Right ventricle myocardium superior (tissue), 1 donor: ENCODE measurements at places on chromosomes 3 and 15. TPM values are rescaled to one million over a fixed set of nuclear protein-coding genes. Genes with fewer than 3 reads are reported as not detected.

Gene PEX5L
- total RNA-seq: 0.24 TPM

Gene SLC6A1
- total RNA-seq: 0.73 TPM

Gene IGDCC3
- 0.40 TPM for total RNA-seq

Gene CEP152
- total RNA-seq: 1.3 TPM

Gene SH2D7
- total RNA-seq: not detected

Gene RNU5B-1
- 55.4 TPM for total RNA-seq

Gene PRR20G
- total RNA-seq: not detected

Gene RASL12
- total RNA-seq: 19.7 TPM

Gene FGF12
- total RNA-seq: 356 TPM

Gene COPS2
- total RNA-seq: 82.4 TPM

Gene CHAC1
- 0.46 TPM for total RNA-seq

GRCh38 chr3:114071786-114072185, 15.2 kb downstream of the QTRT2 start:
- no peak for DNase-seq

DNA sequence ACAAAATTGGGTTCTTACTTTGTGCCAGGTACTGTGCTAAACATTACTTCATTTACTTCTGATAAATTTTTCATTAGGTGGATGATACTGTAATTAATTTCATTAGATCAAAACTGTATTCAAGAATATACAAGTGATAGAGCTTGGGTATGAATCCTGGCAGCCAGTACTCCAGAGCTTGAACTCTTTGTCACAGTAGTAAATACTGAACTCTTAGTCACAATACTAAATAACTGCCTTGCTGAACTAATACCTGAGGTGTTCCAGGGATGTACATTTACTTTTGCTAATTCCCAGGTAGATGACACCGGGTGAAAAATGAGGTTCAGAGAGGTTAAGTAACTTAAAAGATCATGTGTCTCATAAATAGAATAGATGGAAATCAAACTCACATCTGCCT, 20.3 kb downstream of the FXR1 start:
- DNase-seq: no peak

DNA sequence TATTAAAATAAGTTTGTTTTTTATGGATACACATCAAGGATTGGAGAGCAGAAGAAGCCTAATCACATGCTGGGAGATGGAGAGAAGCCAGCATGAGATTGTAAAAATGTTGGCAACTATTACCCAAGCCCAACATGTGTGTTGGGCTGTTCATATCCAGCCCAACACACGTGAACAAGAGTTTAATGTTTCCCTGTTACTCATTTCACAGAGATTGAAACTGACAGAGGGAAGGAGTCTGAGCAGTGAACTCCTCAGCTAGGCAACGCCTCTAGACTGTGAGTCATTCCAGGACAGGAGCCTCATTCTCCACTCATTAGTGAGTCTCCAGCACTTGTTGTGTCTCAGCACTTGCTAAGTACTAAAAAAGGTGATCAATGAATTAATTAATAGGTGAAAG, 43.2 kb upstream of the CMSS1 start:
- no peak for DNase-seq

GRCh38 chr3:72295962-72296450, 511.1 kb upstream of the PROK2 start:
- DNase-seq: no peak

GRCh38 chr3:98557324-98558010, 25.7 kb downstream of the GPR15 start:
- DNase-seq: no peak

DNA sequence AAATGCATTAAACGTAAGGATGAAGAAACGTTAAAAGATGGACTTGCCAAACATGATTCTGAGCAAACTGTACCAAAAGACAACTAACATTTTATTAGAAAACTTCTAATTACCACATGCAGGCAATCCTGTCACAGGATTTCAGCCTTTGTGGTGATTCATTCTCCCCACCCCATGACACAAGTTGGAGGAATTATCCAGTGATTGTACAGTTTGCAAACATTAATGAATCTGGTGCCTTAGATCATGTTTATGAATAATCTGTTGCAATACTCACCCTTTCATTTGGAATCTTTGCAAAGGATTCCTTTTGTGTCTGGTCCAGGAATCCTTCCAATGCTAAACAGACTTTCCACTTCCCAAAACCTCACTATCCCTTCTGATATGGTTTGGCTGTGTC, 23.3 kb upstream of the ERC2 start:
- no peak for DNase-seq

DNA sequence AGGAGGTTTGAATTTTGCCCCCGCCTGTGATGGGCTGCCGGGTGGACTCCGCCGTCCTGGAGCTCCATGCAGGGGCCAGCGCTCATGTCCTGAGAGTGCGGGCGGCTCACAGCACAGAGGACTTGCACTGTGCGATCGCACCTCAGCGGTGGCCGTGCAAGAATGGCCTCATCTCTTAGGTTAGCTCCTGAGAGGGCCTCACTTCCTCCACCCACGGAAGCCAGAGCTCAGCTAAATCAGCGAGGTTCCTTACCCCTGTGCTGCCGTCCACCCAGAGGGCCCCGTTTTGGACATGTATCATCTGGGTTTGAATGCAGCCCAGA, 72.0 kb upstream of the PCSK6 start:
- DNase-seq: no peak

DNA sequence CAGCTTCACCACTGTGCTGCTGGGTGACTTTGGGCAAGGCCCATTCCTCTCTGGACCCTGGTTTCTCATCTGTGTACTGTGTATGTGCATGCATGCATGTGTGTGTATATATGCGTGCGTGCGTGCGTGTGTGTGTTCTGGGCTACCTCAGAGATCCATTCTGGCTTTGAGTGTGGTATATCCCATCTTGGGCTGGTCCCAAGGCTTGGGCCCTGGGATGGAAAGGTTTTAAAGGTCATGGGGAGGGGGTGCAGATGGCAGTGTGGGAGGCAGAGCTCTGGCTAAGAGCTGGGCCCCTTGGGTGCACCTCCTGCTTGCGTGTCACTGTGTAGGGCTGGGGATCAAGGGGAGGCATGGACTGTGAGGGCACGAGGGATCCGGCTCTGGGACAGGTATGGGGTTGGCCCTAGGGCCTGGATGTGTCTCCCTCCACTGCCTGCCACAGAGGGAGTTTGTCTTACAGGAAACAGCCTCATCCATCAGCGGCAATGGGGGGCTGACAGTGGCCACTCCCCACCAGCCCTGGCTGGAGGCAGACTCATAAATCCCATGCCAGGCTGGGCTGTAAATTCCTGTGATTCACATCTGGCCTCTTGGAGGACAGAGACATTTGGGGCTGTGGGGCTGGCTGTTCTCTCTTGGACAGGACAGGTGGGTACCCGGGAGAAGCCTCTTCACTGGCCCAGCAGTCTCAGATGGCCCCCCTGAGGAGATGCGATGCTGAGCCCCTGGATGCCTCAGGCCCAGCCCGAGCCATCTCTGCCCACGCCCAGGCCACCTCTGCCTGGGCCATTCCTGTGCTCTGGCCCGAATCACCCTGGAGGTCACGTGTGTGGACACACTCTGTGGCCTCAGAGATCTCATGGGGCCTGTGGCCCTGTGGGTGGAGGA, 21.4 kb upstream of the CSPG4 start:
- no peak for DNase-seq

GRCh38 chr15:51099185-51099584, 4.5 kb upstream of the TNFAIP8L3 start:
- DNase-seq: no peak

GRCh38 chr3:170307671-170308405, 49.7 kb upstream of the SKIL start:
- no peak for DNase-seq

DNA sequence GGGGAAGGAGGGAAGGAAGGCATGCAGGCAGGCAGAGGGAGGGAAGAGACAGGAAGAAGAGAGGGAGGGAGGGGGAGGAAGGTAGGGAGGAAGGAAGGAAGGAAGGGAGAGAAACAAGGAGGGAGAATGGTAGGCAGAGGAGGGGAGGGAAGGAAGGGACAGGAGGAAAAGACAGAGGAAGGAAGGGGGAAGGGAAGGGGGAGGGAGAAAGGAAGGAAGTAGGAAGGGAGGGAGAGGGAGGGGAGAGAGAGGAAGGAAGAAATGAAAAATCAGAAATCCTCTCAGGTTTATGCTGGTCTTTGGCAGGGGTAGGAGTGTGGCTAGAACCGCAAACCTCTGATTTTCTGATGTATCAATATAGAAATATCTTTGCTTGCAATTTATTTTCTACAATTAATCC, 4.2 kb downstream of the PRTG start:
- DNase-seq: no peak

GRCh38 chr3:149572796-149573414, 84.9 kb downstream of the WWTR1 start:
- no peak for DNase-seq

GRCh38 chr3:145307272-145307671, 853.7 kb downstream of the PLOD2 start:
- DNase-seq: no peak

DNA sequence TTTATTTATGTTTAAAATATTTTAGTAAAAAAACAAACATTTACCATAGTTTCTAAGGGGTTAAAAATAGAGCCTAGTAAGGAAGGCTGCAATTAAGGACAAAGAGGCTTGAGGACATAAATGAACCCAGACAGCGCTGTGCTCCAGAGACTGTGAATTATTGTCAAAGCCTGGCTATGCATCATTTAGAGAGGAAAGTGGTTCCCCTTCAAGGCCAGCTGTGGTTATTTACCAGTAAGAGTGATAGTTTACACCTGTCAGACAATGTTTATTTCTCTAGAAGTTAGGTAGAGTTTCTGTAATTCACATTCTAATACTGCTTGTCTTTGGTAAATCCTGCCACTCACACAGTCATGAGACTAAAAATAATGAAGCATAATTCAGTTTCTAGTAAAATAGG, 32.4 kb upstream of the PIK3R4 start:
- no peak for DNase-seq

GRCh38 chr15:33200444-33200843, 5.9 kb upstream of the FMN1 start:
- no peak for DNase-seq

- DNase-seq: no peak
Measured at GRCh38 chr15:66700412-66700801, 1.6 kb upstream of the SMAD6 start.

GRCh38 chr3:96086018-96086417, 728.4 kb upstream of the EPHA6 start:
- no peak for DNase-seq

- peak; percentile 67 for DNase-seq
Measured at GRCh38 chr15:90598031-90598577, 68.4 kb downstream of the CRTC3 start.

DNA sequence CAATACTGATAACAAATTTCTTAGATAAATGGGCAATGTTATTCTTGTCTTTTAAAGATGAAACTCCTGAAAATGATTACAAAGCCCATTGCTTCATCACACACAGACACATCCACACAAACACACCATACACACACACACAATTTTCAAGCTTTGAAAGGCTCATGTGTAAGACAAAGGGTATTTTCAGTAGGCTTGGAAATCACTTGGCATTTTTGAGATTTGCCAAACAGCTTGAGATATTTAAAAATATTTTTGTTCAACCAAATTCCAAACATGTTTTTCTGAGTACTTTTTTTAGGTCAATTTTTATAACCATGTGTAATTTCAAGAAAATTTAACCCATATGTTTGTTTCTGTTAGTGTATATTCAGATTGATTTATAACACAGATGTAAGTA, 283.7 kb downstream of the ROBO2 start:
- no peak for DNase-seq

DNA sequence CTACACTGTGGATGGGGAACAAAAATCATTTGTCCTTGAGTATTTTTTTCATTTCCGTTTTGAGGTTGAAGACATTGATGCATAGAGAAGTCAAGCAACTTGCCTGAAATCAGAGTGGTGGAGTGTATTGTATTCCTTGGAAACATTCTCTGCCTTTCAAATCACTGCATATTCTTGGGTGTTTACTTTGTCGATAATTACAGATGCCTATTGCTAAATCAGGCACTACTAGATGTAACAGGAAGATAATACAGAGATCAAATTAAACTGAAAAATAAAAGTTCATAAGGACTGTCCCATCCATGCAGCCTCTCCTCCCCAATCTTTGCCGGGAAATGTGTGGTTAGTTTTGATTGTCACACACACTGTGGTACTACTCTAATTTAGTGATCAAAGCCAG, 37.4 kb upstream of the VEPH1 start:
- DNase-seq: no peak

DNA sequence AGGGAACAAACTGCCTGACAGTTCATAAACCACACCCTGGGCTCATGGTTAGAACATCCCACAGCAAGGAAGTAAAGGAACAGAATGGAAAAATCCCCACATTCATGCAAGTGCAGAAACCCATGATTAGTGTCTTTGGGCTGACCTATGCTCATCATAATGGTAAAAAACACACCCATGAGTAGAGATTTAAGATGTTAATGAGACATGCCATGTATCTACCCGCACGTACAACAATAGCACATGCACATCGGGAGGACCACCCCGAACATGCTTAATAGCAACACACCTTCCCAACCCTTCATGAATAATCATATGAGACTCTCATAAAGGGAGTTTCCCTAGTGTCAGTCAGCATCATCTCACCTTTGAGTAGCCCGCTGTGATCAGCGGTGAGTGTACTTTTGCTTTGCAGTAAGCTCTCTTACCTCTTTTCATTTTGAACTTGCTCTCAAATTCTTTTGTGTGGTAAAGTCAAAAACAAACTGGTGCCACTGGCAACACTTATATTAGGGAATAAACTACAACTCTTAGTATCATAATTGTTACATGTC, 23.2 kb downstream of the ZBED2 start:
- DNase-seq: no peak

GRCh38 chr3:41202834-41203345, 3.6 kb downstream of the CTNNB1 start:
- no peak for DNase-seq

DNA sequence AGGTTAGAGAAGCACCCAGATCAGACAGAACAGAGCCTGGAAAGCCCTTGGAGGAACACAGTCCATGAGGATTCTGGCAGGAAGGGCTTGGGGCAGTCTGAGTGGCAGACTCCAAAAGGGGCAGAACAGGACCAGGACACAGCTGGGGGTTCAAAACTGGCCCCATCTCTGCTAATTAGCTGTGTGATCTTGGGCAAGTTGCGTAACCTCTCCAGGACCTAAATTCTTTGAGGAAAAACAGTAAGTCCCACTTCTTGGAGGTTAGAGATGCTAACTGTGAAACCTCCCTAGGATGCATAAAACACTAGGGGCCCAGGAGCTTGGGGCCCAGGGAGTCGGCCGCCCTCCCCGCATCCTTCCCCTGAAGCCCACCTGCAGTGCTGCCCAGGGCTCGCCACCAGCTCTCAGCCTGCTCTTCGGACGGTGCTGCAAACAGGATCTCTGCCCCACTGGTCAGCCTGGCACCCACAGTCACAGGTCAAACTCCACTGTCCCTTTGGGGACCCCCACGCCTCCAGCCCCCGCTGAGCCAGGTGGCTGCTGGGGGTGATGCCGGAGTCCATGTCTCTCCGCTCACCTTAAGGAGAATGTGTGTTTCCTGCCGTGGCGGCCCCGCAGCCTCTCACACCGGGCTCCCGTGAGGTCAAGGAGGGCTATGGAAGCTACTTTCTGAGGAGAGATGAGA, 12.0 kb downstream of the PLA2G4B start:
- no peak for DNase-seq

DNA sequence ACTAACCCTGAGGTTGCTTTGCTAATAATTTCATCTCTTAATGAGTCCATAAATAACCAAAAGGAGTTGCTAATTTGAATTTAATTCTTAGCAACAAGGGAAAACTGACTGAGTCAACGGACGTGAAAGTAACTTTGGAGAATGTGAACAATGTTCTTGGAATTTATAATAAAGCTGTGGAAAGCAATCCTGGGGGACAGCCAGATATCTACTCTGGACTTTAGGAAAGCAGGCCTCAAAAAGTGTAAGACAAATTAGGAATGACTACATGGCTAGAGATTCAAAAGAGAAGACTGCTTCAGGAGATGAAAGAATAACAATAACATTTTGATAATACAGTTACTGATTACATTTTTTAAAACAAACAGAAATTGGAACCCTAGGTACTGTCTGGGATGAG, 318.4 kb upstream of the COL8A1 start:
- no peak for DNase-seq
